Dermis blood vessel endothelial cell (primary cell): ENCODE measurements at places on chromosomes 5 and 9.

GRCh38 chr9:130865921-130866320 is 30.7 kb downstream of the QRFP start:
- no peak for DNase-seq

GRCh38 chr9:105475302-105475701 is 27.5 kb downstream of the FSD1L start:
- peak; percentile 23 for DNase-seq

DNA sequence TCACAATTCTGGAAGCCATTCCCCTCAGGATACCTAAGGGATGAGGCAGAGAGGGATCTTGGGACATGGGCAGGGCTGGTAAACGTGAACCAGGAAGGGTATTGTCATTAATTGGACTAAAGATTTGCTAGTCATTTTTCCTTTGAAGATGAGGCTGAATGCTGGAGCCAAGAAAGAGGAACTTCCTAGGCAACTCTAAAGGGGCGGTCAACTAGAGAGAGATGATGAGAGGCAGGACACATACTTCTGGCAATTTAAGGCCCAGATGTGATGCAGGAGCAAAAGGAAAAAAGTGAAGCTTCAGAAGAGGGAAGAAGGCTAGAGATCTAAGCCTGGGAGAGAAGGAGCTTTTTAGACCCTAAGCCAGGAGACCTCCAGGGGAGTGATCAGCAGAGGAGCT is 5.6 kb downstream of the GBA2 start:
- DNase-seq: no peak

DNA sequence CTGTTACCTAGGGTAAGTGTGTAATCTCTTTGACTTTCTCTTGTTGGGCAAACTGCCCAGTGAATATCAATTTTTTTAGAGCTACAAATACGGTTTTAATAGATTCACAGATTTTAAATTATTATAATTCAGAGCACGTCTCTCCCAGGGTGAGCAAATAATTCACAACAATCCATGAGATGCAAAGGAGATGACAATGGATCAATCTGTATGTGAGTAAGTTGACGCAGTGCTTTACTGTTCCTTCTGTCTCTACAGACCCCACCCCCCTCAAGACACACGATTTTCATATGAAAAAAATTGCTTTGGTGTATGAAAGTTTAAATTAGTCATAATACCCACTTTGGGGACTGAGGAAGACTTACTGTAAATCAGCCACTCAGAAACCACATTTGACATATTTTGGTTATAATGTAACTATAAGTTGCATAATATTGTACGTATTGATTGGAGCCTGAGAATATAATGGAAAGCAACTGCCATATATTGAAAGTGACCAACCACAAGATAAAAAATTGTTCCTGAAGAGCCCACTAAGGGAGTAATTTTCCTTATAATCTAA is 201.7 kb downstream of the BNC2 start:
- DNase-seq: no peak

DNA sequence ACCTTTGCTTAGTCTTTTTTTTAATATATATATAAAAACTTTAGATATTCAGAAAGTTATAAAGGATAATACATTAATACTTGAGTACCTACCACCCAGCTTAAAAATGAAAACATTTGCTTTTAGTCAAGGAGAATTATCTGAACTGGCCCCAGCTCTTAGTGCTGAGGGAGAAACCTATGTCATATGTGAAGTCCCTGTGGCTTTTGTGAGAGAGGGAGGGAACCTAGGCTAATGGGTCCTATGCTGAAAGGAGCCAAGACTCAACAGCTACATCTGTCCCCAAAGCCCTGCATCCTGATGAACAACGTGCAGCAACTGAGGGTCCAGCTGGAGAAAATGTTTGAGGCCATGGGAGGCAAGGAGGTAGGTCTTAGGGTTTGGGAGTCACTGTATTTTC is 92.0 kb upstream of the RUSC2 start:
- no peak for DNase-seq

- DNase-seq: peak; percentile 91
Measured at GRCh38 chr9:137205126-137206069, at the start of the genes NDOR1 and TMEM203. Gene NDOR1, plus strand, starts transcription at chr9:137205700. Its CDS starts 78 bp downstream, at chr9:137205778. Gene TMEM203, minus strand, starts transcription at chr9:137205648. Its CDS starts 234 bp downstream, at chr9:137205414.

- no peak for DNase-seq
Measured at GRCh38 chr9:114718801-114719221, 36.8 kb upstream of the TEX48 start.

- no peak for DNase-seq
Measured at GRCh38 chr9:80078826-80079225, 507.1 kb downstream of the TLE4 start.

GRCh38 chr5:61619289-61619688 is 287.2 kb downstream of the ZSWIM6 start:
- no peak for DNase-seq

DNA sequence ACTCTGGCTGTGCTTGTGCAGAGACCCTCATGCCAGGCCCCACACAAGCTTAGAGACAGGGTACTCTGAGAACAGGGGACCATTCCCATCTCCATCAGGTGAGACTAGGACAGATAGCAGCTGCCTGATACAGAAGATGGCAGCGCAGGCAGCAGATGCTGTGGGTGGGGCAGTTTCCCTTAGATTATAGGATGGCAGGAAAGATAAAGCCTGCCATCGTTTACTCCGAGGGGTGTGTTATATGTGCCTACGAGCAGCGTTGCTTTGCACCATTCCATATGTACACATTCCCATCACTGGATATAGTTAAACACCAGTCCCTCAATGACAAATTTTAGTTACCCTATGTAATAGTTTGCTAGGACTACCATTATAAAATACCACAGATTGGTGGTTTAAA is 135.2 kb downstream of the SMARCA2 start:
- no peak for DNase-seq

- DNase-seq: no peak
Measured at GRCh38 chr5:5276951-5277517, 136.9 kb downstream of the ADAMTS16 start.

GRCh38 chr5:149388498-149389190 is 9.6 kb upstream of the IL17B start:
- DNase-seq: peak; percentile 43

DNA sequence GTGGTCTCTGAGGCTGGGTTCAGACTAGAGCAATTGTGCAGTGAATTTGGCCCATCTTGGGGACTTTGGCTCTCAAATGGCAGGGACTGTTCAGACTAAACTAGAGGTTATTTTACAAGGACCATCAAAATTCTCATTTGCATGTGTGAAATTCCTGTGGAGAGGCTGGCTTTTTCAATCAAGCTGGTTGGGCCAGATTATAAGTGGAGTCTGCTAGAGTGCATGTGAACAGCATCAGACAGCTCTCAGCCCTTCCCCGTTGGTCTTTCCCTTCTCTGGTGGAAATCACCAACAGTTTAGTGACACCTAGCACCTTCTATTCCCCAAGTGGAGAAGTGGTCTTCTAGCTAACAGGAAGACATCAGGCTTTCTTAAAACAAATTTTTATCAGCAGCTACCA is 301.3 kb downstream of the CWC27 start:
- DNase-seq: no peak

DNA sequence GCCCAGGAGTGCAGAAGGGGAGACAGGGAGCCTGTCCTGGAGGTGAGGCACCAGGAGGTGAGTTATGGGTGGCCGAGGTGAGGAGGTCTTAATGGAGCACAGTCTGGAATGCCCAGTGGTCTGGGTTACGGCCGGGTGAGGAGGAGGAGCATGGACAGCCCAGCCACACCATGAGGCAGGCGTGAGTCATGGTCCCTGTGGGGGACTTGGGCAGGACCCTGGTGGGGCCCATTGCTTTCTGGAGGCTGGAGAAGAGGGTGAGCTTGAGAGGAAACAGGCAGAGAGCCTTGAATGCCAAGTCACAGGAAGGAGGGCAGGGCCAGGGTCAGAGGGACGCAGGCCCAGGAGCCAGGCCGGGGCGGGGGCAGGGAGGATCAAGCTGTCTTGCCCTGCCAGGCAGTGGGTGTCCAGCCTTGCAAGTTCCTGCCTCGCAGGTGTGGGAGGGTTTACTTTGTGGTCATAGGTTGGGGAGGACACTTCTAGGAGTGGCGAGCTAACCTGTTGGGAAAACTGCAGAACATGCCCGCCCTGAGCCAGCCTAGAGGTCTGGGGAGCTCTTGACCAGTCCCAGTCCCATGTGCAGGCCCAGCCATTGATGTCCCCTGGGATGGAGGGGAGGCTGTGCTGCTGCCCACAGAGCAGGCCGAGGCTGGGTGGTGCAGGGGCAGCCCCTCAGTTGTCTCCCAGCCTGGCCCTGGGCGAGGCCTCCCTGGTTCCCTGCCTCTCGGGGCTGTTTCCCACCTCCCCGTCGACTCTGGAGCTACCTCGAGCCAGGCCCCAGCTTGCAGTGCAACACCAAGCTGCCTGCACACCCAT is 2.8 kb downstream of the CACNA1B start:
- no peak for DNase-seq

DNA sequence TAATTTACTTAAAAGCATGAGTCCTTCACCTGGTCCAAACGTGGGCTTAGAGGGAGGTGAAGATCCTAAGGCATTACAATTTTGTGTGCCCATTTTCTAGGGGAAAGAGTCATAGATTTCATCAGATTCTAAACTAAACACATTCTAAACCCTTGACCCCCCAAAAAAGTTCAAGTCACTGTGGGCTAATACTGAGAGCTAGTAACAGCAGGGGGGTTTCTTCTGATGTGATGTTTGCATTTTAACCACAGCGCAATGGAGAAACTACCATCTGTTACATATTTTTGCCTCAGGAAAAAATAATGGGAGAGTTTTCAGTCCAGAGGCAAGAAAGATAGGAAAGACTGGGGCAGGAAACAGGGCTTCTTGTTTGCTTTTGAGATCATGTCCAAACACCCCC is 110.8 kb upstream of the SLC1A3 start:
- DNase-seq: no peak

- peak; percentile 82 for DNase-seq
Measured at GRCh38 chr5:140372971-140373487, 13.0 kb downstream of the SLC4A9 start.

GRCh38 chr9:82466616-82467260 is 478.2 kb downstream of the SPATA31D1 start:
- DNase-seq: no peak

- no peak for DNase-seq
Measured at GRCh38 chr5:90602681-90603080, 44.1 kb downstream of the ADGRV1 start.

- DNase-seq: peak; percentile 79
Measured at GRCh38 chr9:83706676-83707517, 861 bp downstream of the UBQLN1 start.

DNA sequence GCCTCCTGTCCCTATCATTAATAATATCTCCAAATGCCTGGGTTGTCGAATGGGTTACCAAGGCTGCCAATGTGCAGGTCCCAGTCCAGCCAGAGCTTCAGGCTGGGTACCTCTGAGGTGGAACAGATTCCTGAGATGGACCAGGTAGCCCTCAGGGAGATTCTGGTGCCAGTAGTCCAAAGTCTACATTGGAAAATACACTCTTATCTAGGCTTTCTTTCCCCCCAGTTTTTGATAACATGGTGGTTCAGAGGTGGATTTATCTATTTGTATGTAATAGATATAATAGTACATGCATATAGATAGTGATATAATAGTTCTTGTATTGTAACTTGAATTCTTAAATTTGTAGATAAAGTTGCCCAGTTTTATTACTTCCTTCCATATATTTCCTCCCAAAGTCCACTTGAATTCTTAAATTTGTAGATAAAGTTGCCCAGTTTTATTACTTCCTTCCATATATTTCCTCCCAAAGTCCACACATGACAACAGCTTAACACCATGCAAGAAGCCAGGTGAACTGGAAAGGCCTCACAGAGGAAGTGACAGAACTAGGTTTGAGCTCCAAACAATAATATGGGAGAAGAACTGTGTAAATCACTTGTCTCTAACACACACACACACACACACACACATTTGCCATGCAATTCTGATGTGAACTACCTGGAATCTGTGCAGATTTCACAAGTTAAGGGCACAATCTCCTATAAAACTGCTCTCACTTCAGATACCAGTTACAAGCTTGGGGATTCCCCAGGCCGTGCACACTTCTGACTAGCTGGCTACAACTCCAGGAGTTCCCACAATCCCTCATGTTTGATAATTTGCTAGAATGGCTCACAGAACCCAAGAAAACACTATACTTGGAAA is 30.7 kb upstream of the ERAP1 start:
- DNase-seq: peak; percentile 44

DNA sequence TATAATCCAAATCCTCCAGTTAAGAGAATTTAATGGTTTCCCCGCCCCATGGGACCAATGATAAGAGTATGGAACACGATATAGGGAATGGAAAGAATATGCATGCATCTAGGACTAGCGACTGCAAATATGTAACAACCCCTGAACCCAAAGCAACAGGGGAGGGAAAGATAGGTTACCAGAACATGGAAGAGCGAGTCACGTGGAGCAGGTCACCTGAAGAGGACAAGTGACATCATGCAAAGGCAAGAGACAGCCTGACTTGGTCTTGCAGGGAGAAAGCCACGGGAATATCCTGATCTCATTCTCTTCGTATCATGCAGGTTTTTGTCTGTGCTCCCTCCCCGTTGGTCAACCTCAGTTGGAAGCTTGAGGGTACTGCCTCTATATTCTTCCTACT is 4.7 kb upstream of the UHRF2 start:
- DNase-seq: no peak

DNA sequence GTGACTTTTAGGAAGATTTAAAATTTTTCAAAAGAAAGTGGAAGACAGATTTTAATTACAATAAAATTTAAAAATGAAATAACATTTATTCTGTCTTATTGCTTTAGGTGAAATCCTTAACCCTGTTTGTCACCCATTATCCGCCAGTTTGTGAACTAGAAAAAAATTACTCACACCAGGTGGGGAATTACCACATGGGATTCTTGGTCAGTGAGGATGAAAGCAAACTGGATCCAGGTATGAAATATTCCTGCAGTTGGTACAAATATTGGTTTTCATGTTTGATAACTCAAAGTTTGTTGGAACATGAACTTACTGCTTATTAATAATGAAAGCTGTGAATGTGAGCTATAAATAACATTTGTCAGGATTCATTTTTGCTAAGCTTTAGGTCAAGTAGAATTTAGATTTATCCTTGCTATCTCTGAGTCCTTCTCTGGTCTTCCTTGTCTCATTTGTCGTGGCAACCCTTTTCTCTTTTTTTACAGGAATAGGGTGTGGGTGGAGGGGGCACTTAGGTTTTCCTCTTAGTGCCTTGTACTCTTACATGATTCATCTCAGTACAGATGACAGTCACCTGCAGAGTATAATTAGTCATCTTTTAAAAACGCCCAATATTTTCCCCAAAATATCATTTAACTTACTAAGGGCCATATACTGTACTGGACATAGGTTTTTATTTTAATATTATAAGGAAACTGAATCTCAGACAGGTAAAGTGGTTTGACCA is 95.3 kb upstream of the RASGRF2 start:
- no peak for DNase-seq

GRCh38 chr5:166123717-166124116 is 2167.7 kb upstream of the WWC1 start:
- no peak for DNase-seq
